ENCODE measurements at places on chromosomes 6 and 20.

DNA sequence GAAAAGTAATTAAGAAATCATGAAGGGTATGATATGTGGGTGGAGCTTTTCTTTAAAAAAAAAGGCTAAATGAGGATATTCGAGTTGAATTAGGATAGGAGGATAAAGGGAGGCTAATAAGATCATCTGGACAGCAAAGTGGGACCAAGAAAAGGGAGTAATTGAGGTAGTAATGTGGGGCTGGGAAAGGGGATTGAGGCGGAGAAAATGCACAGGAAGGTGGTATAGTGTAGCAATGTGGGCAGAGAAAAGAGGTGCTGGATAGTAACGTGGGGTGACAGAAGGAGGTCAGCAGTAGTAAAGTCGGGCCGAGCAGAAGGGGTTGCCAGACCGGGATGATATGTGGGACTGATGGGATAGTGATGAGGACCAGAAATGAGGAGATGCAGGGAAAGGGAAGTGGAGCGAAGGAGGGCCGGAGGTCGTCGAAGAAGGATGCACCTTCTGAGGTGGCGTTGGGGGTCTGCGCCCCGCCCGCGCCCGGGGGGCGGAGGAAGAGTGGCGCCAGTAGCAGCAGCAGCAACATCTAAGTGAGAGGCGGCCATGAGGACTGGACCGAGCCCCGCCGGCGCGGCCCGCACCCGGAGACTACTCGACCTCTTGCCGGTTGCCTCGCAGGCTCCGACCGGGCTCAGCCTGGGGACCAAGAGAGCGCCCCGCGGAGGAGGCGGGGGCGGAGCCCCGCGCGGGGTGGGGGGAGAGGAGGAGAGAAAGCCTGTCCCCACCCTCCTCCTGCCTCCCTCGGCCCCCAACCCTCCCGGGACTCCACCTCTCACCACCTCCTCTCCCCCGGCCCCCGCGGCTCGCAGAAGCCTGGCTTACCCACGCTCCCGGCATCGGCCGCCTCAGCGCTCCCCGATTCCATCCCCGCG lies 887 bp downstream of the GABBR1 start:
- peak; percentile 63 for DNase-seq

- no peak for DNase-seq
These were observed 206.8 kb downstream of the TINAG start for GRCh38 chr6:54515013-54515412.

DNA sequence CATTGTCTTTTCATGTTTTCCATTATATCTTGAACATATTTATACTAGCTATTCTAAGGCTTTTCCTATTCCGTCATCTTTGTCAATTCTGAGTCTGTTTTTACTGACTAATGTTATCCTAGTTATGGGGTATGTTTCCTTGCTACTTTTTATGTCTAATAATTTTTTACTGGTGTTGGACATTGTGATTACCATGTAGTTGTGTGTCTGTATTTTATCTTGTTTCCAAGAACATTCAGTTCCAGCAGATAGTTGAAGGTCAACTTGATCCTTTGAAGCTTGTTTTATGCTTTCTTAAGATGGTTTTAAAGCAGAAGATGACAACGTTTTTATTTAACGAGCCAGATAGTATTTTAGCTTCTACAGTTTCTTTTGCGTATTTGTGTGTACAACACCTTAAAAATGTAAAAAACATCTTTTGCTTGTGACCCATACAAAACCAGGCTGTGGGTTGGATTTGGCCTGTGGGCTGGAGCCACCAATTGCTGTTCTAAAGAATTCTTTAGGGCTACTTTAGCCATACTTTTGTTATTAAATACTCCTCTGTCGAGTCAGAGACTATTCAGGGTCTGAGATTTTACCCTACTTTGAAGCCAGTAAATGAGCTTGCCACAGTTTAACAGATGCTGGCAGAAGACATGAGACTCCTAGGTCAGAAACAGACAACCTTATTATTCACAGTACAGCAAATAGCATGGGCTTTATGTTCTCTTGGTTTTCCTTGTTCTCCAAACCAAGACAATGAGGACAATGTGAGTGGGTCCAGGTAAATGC lies 38.7 kb upstream of the REV3L start:
- no peak for DNase-seq

DNA sequence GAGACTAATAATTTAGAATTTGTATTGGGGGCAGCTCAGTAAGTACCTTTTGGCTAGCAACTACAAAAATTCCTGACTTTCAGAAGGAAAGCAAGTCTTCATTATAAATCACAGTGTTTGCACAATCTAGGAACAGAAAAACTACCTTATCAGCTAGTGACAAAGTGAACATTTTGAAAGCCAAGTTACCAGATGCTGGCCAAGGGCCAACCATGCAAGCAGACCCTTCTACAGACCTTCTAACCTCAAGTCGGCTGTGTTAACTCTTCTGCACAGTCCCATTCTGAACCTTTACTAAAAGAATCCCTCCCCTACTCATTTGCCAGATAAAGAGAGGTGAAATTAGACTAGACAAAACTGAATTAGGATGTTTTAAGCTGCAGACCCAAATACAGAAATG lies 341.9 kb downstream of the COL12A1 start:
- no peak for DNase-seq

- peak; percentile 14 for DNase-seq
These were observed 22.5 kb upstream of the C6orf58 start for GRCh38 chr6:127554435-127555006.

GRCh38 chr6:139846538-139847456 lies 472.3 kb upstream of the CITED2 start:
- no peak for DNase-seq

- DNase-seq = no peak
These were observed 8.0 kb upstream of the PMEPA1 start for GRCh38 chr20:57717797-57718196.

GRCh38 chr6:43798688-43799444 lies 28.9 kb downstream of the VEGFA start:
- no peak for DNase-seq

DNA sequence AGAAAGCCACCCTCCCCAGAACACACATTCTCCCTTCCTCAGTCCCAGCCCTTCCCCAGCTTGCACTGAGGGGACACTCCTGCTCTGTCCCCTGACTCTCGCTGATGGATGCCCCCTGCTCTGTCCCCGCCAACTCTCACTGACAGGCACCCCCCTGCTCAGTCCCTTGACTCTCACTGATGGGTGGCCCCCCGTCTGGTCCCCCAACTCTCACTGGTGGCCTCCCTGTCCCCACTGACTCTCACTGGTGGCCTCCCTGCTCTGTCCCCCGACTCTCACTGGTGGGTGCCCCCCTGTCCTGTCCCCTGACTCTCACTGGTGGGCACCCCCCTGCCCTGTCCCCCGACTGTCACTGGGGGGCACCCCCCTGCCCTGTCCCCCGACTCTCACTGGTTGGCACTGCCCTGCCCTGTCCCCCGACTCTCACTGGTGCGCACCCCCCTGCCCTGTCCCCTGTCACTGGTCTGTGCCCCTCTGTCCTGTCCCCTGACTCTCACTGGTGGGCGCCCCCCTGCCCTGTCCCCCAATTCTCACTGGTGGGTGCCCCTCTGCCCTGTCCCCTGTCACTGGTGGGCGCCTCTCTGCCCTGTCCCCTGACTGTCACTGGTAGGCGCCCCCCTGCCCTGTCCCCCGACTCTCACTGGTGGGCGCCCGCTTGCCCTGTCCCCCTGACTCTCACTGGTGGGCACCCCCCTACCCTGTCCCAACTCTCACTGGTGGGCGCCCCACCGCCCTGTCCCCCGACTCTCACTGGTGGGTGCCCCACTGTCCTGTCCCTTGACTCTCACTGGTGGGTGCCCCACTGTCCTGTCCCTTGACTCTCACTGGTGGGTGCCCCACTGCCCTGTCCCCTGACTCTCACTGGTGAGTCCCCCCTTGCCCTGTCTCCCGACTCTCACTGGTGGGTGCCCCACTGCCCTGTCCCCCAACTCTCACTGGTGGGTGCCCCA lies 60.9 kb downstream of the GINS1 start:
- DNase-seq = no peak

DNA sequence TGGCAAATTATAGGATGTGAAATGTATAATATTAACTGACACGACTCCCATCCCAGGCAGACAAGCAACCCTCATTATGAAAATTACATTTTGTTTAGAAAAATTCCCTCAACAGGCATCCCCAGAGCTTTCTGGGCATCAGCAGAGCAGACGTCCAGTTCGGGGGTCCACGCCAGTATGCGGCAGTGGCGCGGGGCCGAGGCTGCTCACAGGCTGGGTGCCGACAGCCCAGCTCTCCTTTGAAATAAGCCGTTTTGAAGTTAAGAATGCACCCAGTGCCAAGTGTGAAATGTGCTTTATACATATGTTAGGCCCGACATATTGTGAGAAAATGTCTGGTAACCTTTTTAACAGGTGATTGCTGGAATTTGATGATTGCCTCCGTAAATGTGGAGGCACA lies 50.4 kb downstream of the RPP40 start:
- DNase-seq = no peak

GRCh38 chr20:35625584-35626385 lies 10.2 kb downstream of the SPAG4 start:
- DNase-seq = no peak

- DNase-seq = no peak
These were observed 51.7 kb downstream of the FAM50B start for GRCh38 chr6:3900744-3901336.

DNA sequence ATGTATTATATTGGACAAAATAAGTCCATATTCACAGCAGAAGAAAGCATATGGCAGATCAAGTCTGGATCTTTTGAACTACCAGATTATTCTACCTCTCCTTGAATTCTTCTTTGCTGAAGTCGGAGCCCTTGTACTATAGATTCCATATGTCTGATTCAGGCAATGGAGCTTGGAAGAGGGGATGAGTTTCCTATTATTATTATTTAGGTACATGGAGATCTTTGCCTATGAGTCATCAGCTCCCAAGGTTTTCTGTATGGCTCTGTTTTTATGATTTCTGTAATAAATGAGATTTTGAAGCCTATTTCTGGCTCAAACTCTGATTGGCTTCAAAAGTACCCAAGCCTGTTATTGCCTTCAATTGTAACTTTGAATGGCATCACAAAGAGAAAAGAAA lies 72.0 kb downstream of the OPRM1 start:
- DNase-seq = no peak

- no peak for DNase-seq
These were observed 8.7 kb downstream of the ENPP3 start for GRCh38 chr6:131645846-131646245.

- DNase-seq = no peak
These were observed 90.1 kb downstream of the FOXO3 start for GRCh38 chr6:108650781-108651180.

DNA sequence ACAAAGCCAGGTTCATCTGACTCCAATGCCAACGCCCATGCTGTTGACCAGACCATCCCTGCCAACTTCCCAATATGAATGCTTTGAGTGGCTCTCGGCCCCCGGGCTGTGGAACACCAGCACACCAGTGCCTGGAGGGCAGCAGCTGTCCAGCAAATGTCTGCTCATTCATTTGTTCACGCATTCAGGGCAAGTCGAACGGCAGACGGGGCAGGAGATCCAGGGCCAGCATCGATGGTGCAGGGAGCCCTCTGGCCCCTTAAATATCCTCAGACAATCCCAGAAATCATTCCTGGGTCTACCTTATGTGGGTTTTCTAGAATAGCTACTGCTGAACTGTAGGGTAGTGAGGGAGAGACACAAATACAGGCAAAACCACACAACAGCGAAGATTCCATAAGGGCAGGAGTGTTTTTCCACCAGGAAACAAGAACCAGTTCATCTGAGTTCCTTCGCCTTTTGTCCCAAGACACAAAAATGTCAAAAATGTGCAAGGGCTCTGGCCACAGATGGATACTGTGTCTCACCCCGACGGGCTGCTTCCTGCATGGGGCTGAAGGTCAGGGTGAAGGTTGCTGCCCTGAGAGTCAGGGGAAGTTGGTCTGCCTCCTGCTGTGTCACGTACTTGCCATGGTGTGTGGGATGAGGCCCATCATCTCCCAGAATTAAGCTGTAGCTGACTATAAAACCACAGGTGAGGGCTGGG lies 15.5 kb downstream of the RIPOR3 start:
- no peak for DNase-seq

DNA sequence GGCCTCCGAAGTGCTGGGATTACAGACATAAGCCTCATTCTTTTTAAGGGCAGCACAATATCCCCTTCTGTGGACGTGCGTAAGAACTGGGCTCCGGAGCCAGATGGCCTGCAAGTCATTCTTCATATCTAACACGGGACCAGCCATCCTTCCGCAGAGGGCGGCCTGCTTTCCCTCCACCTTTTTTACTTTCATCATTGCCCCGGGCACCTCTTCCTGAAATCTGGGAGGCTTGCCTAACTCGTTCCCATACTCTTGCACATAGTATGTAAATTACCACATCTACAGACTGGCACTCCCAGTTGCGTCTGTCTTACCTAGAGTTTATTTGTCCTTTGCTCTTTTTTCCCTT lies 29.9 kb upstream of the SLC23A2 start:
- DNase-seq = no peak

DNA sequence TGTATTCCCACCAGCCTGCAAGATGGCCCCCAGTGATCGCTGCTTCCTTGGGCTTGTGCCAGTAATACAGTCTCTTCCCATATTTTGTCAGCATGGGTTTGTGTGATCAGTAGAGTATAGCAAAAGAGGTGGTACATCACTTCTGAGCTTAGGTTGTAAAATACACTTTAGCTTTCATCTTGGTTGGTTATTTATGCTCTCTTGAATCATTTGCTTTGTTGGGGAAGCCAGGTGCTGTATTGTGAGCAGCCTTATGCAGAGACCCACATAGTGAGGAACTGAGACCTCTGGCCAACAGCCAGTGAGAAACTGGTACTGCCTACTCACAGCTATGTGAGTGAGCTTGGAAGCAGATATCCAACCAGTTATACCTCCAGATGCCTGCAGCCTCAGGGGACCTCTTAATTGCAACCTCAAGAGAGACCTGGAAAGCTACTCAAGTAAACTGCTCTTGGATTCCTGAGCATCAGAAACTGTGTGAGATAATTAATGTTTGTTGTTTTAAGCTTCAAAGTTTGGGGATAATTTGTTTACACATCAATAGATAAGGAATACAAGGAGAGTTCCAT lies 229.3 kb downstream of the FARS2 start:
- peak; percentile 3 for DNase-seq

DNA sequence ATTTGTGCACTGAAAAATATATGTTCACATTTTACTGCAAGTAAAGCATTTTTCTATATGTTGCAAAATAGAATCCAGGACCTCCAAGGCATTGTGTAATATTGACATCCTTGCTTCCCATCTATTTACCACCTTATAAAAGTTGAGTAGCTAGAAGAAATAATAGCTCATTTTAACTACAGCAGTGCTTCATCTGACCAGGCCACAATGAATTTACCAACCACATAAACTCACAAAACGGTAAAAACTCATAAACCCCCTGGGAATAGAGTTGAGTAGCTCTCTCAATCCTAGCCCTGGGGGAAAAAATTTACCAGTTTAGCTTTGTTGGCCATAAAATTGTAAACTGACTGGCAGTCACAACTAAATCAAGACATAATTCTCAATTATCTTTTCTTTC lies 3.9 kb downstream of the ATXN1 start:
- no peak for DNase-seq

- peak; percentile 83 for DNase-seq
These were observed 2.6 kb upstream of the ZBP1 start for GRCh38 chr20:57622579-57623381.

GRCh38 chr6:150813319-150813992 lies 52.0 kb upstream of the MTHFD1L start:
- no peak for DNase-seq
